ENCODE measurements at places on chromosomes 2 and 18.

DNA sequence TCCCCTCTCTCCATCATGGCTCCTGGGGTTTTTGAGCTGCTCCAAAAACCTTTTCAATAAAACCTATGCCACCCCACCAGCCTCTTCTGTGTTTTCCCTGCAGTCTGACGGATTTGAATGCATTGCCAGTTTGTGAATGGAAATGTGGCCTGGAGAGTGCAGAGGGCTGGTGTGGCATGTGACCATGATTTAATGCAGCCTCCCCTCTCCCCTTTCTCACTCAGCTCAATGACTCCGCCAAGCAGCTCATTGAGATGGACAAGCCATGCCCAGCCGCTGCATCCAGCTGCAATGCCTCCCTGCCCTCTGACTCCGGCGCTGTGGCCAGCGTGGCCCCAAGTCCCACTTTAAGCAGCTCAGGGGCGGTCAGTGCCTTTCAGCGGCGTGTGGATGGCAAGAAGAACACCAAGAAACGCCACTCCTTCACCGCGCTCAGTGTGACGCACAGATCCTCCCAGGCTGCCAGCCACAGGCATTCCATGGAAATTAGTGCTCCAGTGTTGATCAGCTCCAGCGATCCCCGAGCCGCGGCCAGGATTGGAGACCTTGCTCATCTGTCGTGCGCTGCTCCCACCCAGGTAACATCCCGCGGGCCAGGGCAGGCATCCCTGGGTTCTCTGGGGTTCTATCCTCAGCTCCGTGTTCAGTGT, 215.3 kb downstream of the SEPTIN10 start:
- DNase-seq: no peak

DNA sequence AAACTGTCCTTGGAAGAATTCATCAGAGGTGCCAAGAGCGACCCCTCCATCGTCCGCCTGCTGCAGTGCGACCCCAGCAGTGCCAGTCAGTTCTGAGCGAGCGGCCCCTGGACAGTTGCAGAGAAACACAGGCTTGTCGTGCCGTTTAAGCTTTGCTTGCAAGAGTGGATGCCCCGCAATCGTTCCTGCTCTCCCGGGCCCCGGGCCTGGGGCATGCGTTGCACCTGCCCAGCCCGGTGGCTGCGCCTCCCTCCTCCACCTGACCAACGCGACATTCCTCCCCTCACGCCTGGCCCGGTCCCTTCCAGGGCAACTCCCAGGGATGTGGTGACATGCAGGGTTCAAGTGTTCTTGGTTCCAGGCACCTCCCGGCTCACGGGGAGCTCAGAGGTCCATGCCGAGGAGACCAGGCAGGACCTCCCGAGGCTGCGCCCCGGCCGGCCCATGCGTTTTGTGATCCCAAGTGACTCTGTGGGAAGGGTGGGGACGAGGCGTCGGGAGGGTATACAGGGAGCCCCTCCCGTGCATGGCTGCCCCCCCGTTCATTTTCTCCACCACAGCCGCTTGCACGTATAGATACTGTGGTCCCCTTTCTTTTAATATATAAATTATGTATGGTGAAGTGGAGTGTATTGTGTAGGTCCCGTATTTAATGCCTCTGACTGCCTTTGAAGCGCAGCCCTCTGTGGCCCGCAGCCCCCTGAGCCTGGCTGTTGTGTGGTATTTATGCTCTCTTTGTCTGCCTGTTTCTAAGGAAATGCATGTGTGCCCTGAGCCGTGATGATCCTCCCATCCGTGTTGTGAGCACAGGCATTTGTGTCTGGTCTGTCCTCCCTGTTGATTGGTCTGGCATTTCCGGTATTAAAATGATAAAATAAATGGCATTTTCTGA, 21.2 kb downstream of the ODC1 start:
- DNase-seq: no peak

DNA sequence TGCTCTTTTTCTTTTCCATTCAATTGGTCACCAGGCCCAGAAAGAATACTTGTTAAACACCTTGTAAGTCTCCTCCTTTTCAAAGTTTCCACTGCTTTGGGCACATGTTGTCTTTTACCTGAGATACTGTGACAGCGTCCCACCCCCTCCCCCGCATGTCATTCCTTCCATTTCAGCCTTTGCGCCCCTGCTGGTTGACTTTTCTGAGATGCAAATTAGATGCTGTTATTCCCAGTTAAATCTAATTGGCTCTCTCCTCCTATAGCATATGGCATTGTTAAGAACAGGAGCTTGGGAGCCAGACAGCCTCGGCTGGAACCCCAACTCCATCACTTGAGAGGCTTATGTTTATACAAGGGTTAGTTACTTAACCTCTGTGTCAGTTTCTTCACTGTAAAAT, 80.3 kb upstream of the GAREM1 start:
- no peak for DNase-seq

GRCh38 chr2:234391625-234392024, 105.3 kb downstream of the ARL4C start:
- DNase-seq: no peak

DNA sequence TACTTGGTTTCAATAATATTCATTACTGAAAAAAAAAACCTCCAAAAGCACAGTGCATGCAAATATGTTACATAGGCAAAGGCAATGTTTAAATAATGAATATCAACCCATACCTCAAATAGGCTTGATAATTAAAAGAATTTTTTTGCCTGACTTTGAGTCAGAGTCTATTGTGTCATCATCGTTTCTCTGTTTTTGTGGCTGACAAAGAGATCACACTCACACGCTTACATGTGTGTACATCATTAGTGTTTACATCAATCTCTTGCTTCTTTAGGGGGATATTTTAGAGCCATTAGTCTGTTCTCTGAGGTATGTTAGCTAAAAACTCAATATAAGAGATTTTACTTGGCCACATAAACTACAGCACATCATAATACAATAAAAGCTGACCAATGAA, 150.3 kb upstream of the MMADHC start:
- no peak for DNase-seq

- no peak for DNase-seq
Observed at GRCh38 chr18:31407649-31408048, 31.1 kb downstream of the DSG4 start.

DNA sequence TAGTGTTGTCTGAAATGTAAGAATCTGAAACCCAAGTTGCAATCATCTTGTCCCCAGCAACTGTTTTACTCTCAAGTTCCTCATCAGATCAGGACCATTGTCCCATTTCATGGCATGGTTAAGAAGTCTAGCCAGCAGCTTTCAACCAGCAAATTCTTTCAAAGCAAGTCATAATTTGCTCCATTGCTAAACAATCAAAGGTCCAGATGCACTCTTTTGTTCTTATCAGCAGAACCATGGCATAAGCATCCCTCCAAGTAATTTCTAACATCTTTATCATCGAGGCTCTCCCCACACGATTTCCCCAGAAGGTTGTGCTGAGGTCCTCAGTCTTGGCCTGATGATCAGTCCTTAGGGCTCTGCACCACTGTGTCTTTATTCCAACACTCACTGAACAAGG, 67.5 kb upstream of the APCDD1 start:
- no peak for DNase-seq

- DNase-seq: no peak
Observed at GRCh38 chr18:78820161-78820834, 159.3 kb upstream of the SALL3 start.

DNA sequence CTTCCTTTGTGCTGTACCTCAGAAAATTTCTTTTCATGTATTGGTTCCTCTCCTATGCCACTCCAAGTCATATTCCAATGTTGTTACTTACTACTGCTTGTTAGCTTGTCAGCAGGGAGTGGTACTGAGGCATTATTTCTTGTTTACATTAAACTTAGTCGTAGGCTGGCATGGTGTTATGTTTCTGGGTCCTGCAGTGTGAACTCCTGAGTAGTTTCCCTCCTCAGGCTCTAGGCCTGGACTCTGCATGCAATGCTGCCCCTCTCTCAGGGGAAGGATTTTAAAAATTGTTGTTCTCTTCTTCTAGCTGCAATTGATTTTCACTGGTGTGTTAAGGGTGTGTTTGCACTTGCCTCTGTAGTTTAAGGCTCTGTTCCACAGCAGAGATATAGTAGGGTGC, 671.6 kb downstream of the PLCL1 start:
- DNase-seq: no peak

DNA sequence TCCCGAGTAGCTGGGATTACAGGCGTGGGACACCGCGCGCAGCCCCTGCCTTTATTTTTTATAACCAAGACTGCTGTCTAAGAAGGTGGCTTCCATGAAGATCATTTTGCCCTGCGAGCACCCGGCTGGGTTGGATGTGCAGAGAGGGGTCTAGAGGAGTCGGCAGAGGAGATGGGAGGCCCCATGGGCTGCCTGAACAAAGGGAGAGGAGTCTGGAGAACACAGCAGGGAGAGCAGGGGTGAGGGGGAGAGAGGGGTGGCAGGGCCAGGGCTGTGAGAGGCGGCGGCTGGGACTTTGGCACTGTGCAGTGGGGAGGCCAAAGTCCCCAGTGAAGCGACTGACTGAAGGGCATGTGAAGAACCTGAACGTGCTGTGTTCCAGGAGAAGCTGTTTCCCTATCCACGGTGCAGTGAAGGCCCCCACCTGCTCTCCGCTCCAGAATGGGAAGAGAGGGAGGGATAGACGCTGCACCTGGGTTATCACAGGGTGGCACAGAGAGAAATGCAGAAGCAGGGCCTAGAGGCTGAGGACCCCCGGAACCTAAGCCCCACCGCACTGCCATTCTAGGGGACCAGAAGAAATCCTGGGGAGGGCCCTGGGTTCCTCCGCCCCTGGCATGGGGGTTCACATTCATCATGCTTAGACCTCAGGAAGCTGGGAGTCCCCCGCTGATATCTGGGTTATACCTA, 24.8 kb upstream of the FOSL2 start:
- DNase-seq: no peak

- DNase-seq: no peak
Observed at GRCh38 chr2:136057023-136057801, 60.7 kb downstream of the CXCR4 start.

- no peak for DNase-seq
Observed at GRCh38 chr18:2825613-2826175, 21.1 kb upstream of the EMILIN2 start.

DNA sequence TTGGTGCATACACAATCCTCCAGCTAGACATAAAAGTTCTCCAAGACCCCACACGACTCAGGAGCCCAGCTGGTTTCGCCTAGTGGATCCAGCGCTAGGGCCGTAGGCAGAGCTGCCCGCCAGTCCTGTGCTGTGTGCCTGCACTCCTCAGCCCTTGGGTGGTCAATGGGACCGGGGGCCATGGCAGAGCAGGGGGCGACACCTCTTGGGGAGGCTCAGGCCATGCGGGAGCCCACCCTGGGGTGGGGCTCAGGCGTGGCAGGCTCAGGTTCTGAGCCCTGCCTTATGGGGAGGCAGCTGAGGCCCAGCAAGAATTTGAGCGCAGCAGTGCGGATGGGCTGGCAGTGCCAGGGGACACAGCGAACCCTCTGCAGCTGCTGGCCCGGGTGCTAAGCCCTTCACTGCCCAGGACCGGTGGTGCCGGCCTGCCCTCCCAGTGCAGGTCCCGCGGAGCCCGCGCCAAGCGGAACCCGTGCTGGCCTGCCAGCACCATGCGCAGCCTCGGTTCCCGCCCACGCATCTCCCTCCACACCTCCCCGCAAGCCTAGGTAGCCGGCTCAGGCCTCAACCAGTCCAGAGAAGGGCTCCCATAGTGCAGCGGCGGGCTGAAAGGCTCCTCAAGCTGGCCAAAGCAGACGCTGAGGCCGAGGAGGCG, 1566.6 kb upstream of the SLC39A10 start:
- no peak for DNase-seq

DNA sequence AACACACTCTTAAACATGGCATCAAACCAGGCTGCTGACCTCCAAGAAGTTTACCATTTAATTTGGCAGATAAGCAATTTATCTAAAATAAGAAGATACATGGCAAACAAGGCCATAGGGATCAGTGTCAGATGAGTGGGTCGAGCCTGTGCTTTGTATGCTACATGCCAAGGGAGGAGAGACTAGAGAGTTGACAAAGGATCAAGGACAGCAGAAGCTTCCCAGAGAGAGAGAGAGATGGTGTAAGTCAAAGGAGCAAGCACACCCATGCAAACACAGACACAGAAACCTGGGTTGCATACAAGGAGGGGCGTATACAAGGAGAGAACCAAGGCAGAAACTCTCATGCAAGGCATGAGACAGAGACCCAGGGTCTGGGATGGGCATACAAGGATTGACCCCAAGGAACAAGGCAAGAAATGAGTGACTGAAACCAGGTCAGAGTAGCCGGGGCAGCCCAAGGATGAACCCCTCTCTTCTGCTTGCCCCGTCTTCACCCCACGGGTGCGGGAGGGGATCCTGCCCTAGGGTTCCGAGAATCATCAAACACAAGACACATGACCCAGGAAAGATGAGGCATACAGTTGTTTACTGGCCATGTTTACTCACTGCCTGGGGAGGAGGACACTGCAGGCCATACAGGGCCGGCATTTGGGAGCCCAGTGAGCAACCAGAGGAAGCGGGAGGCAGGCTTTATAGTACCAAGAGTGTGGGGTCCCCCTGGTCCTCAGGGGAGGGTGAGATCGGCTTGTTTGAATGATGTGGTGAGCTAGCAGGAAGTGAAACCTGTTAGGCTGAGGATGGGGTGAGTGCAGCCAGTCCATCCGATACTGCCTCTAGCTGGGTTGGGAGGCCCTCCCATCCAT, 529.2 kb upstream of the ID2 start:
- DNase-seq: no peak

GRCh38 chr2:74851191-74851566, 17.3 kb downstream of the HK2 start:
- DNase-seq: no peak

GRCh38 chr18:78430131-78430758, 549.4 kb upstream of the SALL3 start:
- DNase-seq: no peak

DNA sequence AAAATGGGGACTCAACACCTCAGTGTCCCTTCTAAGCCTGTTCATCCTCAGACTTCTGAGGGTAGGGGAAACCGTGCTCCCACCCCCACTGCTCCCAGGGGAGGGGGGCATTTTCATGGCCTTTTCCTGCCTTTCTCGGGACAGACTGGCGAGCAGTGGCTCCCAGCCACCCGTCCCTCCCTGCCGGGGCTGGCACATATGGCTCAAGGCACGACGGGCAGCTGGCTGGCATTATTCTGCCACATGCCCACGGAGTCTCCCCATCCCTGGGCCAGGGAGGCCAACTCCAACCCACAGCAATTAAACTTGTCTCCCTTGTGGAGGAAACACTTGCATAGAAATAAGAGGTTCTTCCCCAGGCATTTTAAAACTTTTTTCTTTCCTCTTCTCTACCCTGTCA, 148.5 kb upstream of the CBLN2 start:
- DNase-seq: no peak

- no peak for DNase-seq
Observed at GRCh38 chr2:232892843-232893242, 22.8 kb downstream of the SNORC start.
